Spleen (tissue), 13 donors: ENCODE measurements at places on chromosomes 1 and 21. TPM values are rescaled to one million over a fixed set of nuclear protein-coding genes. Genes with fewer than 3 reads are reported as not detected.

DNA sequence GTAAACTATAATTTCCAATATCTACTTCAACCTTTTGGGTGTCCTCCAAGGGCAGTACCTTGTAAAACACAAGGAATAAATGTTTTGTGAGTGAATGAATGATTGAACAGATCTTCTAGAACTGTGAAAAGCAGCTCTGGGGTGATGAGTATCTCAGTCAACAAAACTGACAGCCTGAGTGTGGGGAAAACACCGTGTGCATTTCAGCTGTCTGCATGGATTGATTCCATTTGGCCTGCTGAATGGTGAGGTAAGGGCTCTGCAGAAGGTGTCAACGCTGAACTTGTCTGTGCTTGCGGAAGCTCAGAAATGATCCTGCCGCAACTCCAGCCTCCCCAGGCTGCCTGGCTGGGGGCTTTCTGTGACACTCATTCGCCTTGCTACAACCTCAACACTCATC lies 7.4 kb upstream of the AGMAT start:
- no peak for DNase-seq

Gene RPS6KC1
- total RNA-seq: 28.8 TPM

- peak; percentile 92 for DNase-seq
These were observed 755 bp downstream of the SCMH1 start for GRCh38 chr1:41241354-41241748.

Gene BEST4
- 0.40 TPM for total RNA-seq

Gene TIE1
- 53.6 TPM for total RNA-seq

- DNase-seq: no peak
These were observed 9.2 kb downstream of the SMIM12 start for GRCh38 chr1:34850382-34850781.

Gene KRTAP7-1
- not detected for total RNA-seq

Gene COL16A1
- 22.0 TPM for total RNA-seq

- DNase-seq: no peak
These were observed 99.5 kb upstream of the CD55 start for GRCh38 chr1:207221934-207222351.

DNA sequence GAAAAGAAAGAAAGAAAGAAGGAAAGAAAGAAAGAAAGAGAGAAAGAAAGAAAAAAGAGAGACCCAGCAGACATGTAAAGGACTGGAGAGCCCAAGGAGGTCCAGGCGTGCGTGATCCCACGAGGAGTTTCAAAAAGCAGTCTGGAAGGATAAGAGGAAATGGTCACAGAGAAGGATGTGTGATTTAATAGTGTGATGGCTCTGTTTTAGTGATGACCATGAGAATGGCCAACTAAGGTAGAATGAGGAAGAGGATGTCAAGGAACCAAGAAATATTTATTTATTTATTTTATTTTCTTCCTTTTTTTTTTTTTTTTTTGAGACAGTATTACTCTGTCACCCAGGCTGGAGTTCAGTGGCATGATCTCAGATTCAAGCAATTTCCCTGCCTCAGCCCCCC lies 25.5 kb downstream of the PTGS2 start:
- no peak for DNase-seq

- DNase-seq: no peak
These were observed 18.6 kb upstream of the PRKAA2 start for GRCh38 chr1:56626546-56626945.

GRCh38 chr1:198556971-198557370 lies 16.5 kb upstream of the ATP6V1G3 start:
- DNase-seq: peak; percentile 84

DNA sequence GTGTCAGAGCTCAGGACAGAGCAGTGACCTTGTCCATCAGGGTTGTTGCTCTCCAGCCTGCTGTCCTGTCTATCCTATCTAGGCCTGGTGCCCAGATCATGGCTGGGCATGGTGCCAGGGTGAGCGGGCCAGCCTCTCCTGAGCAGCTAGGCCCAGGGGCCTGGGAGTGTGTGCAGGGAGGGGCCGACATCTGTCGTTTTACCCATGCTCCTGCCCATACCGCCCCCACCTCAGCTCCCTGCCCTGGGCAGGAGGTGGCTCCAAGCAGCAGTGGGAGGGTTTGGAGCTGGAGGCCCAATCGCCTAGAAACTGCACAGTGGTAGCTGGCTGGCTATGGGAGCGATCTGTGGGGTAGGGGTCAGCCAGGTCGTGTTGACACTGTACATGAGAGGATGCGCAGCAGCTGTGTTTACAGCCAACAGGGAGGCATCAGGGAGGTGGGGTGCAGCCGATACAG lies 6.5 kb downstream of the INSRR start:
- no peak for DNase-seq

GRCh38 chr21:36310016-36310415 lies 10.0 kb upstream of the MORC3 start:
- DNase-seq: peak; percentile 42

- no peak for DNase-seq
These were observed 14.4 kb downstream of the ANP32E start for GRCh38 chr1:150221552-150221951.

GRCh38 chr1:182889997-182890396 lies 50.9 kb downstream of the DHX9 start:
- no peak for DNase-seq
